ENCODE measurements at places on chromosomes 1 and 21.

DNA sequence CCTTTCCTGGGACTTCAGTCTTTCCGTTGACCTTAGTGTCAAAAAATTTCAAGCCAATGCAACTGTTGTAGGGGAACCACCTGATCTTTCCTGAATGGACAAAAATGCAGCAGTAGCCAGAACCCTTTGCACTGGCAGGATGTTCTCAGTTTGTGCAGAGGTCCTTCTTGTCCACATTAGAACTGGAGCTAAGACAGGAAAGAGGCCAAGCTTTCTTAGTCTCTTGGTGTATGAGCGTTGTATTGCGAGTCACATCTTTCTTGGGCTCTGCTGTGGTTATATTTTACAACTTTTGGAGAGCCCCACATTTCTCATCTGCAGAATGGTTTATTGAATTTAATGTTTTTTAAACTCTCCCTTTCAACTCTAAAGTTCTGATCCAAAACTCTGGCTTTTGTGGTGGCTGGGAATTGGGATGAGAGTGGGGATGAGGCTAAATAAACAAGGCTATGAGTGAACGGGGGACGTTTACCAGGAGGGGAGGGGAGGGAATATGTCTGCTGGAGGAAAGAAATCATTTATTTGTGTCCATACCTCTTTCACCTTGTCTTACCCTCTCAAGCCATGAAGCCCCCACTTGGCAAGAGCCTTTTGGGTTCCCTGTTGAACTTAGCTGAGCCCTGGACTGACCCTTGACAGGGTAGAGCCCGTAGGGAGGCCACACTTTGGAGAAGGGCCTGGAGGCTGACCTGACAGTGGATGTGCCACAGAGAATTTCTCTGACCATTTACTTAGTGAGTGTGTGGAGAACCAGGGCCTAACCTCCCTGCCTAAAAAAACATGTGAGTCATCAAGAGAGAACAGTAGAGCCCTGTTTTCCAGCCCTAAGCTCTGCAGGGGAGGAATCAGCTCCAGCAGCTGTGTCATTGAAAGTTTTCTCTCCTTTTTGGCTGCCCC, 586 bp downstream of the CHI3L2 start:
- DNase-seq = no peak

DNA sequence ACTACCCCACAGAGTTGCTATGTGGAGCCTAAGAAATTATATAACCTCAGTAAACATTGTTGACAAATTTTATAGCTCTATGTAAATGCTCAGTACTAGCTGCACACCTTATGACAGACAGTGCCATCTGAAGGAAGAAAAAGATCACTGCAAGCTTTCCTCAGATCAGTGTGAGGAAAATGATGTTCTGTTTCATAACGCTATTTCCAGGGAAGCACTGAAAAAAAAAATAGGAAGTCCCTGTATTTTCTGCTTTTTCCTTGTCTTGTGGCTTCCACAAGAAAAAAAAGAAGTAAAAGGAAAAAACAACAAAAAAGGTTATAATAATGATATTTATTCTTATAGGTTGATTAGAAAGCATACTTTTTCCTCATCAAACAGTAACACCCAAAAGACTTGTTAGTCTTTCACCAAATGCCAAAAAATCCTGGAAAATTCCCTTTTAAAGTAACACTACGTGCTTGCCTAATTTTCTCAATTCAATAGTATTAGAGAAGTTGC, 23.2 kb downstream of the LYST start:
- no peak for DNase-seq

DNA sequence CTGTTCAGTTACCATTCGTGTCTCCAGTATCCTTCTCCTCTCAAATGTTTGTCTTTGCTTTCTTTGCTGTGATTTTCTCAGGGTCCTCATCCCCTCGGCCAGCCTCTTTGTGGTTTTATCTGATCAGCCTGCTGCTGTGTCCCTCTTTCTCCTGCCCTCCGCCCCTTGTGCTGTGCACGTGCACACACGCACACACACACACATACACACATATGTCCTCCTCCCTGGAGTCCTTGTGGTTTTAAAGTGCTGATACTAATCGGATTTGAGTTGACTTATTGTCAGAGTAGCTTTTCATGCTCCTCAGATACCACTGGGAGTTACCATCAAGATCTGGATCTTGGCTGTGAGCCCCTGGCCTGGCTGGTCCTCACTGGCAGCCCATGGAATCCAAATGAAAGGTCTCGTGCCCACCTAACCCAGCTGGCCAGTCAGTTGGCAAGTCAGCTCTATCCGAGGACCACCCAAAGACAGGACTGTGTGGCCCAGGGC, 34.1 kb downstream of the QSOX1 start:
- DNase-seq = no peak

DNA sequence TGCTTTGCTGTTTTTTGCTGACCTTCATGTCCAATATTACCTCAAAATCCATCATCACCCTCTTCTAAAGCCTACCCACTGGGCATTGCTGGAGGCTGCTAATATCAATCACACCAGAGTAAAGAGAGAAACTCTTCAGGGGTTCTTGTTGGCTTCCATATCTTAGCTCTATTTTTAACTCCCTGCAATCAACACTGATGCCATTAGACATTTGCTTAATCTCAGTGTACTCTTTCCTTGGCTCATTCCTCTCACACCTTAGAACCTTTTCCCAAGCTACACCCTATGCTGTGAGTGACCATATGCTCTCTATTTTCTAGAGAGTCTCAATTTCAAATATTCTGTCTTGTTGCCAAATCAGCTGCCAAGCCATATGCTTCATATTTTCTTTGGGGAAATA, 40.6 kb upstream of the RABGAP1L start:
- DNase-seq = no peak

- DNase-seq = no peak
Measured at GRCh38 chr21:35091496-35091895, 42.4 kb upstream of the RUNX1 start.

DNA sequence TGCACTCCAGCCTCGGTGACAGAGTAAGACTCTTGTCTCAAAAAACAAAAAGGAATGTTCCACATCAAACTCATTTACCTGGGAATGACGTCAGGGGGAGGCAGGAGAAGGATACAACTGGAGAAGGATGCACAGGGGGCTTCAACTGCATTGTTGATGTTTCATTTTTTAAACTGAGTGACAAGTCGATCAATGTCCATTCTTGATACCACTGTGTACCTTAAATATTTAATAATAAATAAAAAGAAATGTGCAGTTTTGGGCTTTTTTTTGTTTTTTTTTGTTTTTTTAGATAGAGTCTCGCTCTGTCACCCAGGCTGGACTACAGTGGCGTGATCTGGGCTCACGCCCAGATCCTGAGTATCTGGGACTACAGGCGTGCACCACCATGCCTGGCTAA, 35.8 kb downstream of the PLEKHO1 start:
- no peak for DNase-seq

DNA sequence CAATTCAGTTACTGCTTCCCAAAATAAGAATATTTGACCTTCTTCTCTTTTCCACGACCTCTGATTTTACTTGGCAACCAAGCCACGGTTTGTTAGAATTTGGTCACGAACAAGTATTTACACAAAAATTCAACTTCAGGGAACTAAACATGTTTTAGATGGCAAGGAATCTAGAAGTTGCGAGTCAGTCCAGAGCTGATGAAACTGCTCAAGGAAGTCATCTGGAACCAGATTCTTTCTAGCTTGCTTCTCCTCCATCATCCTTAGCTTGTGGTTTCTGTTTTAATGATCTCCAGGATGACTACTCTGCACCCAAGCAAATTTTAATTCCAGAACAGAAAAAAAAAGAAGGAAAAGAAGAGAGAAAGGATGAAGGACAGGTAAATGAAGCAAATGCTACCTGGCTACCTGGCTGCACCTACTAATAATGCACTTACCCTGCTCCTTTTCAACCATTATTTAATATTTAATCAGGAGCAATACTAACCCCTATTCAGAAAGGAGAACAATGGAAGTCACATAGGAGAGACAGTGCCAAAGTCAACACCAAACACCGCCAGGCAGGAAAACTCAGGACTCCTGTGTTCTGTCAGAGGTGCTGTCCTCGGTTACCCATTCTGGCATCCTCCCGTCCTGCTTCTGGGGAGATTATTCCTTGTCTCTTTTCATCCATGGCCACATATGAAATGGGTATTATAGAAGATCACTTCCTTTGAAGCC, 54.2 kb upstream of the RGS7 start:
- no peak for DNase-seq

DNA sequence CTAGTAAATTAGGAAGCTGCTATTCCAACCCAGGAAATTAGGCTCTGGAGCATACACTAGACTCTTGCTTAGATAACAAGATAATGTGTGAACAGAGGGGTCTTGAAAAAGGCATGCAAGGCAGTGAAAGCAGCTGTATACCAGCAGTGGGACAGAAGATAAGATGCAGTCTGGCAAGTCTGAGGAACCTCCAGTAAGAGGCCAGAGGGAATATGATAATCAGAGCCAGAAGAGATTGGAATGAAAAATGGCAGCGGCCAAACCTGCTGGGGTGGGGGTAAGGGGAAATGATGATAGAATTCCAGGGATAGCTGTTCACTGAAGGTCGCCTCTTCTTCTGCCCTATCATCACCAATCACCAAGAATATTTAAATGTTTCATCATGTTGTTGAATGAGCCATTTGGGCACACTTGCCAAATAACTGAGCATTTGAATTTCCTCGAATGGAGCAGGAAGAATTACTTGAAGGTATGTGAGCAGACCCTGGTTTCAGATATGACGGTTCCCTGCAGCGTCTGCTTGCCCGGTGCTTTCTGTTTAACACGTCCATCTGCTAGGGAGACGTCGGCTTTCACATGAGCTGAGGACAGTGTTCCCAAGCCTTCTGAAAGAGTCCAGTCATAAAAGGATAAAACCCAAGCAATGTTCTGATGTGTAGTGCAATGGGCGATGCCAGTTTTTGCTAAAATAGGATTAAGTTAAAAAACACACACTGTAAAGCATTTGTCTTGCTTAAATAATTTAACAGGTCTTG, 173.3 kb downstream of the RWDD3 start:
- DNase-seq = no peak

- no peak for DNase-seq
Measured at GRCh38 chr1:156885314-156885713, 8.2 kb upstream of the PEAR1 start.

DNA sequence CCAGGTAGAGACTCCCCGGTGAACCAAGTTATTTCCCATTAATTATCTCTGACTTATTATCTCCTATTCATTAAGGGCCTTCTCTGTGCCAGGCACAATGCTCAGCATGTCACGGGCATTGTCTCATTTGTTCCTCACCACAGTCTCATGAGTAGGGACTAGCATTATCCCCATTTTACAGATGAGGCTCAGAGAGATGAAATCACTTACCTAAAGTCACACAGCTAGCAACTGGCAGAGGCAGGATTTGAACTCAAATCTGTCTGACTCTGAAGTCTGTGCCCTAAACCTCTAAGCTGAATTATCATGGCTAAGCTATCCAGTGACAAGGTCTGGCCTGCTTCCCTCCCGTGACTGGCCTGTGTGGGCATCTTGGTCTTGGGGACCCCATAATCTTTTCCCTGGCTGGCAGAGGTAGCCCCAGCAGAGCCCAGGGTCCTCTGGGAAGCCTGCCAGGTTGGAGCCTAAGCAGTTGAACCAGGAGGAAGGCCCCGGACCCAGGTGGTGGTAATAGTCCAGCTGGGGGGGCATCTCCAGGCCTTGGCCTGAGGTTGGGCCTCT, 4.5 kb downstream of the MAP7D1 start:
- DNase-seq = no peak

GRCh38 chr1:245878585-245878984, 628.5 kb downstream of the SMYD3 start:
- no peak for DNase-seq

GRCh38 chr1:25794325-25794724, 5.7 kb upstream of the SELENON start:
- no peak for DNase-seq

- no peak for DNase-seq
Measured at GRCh38 chr1:34785231-34785874, 4.3 kb downstream of the GJB3 start.

- no peak for DNase-seq
Measured at GRCh38 chr1:164783778-164784555, 225.0 kb downstream of the PBX1 start.

- DNase-seq = no peak
Measured at GRCh38 chr1:222923506-222923905, 108.7 kb downstream of the DISP1 start.

DNA sequence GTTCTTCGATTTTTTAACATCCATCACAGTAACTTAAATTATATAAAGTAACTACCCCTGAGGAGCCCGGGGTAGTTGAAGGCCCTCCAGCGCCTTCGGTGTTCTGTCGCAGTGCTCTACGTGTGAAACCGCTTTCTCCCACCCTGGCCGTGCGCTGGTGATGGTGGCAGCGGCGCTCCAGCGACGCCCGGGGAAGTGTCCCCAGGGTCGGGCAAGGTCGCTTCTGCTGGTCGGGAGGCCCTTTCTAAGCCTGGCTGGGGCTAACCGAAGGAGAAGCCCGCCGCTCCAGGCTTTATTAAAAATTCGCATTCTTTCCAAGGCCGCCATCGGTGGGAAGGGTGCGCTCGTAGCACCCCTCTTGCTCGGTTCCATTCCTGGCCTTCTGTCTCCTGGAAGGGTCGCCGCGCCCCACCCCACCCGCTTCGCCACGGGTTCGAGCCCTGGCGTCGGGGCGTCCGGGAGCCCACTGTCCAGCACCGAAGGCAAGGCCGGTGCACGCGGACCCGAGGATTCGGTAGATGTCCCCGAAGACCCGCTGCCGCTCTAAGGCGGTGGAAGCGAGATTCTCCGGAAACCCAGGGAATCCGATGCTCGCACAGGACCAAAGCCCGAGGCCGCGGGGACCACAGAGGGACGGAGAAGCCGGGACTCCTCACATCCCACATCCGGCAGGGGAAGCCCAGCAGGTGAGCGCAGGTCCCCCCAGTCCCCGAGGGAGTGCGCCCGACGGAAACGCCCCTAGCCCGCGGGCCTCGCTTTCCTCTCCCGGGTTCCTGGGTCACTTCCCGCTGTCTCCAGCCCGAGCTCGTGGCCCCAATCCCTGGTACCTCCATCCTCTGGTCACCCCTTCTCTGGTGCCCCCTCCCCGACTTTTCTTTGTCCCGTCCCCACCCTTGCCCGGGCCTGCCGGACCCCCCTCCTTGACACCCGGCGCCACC, 685 bp upstream of the RIPPLY3 start:
- no peak for DNase-seq

DNA sequence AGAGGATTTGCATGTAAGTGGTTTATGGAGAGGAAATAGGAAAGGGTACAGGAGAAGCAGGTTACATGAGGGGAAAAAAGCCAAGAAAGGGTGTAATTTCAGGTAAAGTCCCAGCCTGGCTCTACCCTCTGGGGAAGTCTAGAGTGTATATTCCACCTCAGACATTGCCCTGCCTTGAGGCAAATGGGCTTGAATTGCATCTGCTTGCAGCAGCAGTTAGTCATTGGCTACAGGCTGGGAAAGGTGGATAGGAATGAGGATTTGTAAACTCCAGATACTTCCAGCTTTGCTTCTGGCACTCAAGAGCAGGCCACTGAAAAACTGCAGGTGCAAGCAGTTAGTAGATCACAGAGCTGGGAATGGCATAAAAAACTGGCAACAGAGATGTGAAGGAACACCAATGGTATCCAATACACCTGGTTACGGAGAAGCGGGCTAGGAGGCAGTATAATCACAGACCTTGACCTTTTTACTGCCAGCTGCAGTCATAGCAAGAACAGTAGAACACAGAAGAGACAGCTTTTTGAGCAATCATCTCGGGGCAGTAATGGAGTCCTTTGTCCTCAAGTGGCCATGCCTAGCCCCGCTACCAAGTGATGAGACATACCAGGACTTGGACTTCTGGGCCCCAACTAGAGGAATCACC, 226.9 kb upstream of the NRIP1 start:
- DNase-seq = no peak

GRCh38 chr1:36831186-36831810, 203.0 kb downstream of the GRIK3 start:
- DNase-seq = no peak

- DNase-seq = no peak
Measured at GRCh38 chr1:24708938-24709337, 36.3 kb upstream of the CLIC4 start.
